ENCODE measurements at places on chromosomes 16 and 17. TPM values are rescaled to one million over a fixed set of nuclear protein-coding genes. Genes with fewer than 3 reads are reported as not detected.
A peak's percentile ranks its signal among the peaks of the same experiment; 100 is the strongest.

- DNase-seq = no peak
Observed at GRCh38 chr17:33927732-33928133, 327.4 kb upstream of the CCL2 start.

DNA sequence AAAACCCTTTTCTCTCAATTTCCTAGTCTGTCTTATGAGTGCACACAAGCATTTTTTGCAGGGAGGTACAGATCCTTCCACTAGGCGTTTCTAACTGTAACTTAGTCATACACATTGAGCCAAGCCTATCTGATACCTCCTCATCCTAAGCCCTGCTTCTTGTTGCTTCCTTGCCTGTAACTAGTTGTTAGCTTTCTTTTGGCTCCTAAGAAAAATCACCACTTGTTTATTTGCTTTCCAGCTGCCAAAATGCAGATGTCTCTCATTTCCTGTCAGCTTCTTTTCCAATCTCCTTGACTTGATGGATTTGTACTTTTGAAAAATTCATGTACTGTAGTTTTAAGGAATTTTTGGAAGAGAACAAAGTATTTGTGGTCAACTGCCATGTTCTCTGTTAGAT, 73.7 kb downstream of the TNRC6C start:
- DNase-seq = no peak

Gene ENDOV
- total RNA-seq = 13.2 TPM

- DNase-seq = no peak
Observed at GRCh38 chr17:65685110-65685509, 123.7 kb upstream of the AXIN2 start.

Gene QPRT
- total RNA-seq = 52.9 TPM

Gene FBXO39
- not detected for total RNA-seq

DNA sequence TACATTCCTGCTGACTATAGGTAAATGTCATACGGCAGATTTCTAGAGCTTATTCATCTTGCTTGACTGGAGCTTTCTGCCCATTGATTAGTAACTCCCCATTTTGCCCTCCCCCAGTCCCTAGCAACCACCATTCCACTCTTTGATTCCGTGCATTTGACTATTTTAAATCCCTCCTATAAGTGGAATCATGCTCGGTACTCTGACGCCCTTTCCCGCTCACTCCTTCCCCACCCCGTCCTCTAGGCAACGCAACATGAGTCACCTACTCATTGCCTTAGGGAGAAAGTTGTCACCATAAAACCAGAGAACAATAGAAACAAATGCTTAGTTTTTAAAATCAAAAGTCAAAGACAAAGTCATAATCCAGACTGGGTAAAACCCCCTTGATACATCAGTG, 45.5 kb upstream of the RBBP6 start:
- no peak for DNase-seq

DNA sequence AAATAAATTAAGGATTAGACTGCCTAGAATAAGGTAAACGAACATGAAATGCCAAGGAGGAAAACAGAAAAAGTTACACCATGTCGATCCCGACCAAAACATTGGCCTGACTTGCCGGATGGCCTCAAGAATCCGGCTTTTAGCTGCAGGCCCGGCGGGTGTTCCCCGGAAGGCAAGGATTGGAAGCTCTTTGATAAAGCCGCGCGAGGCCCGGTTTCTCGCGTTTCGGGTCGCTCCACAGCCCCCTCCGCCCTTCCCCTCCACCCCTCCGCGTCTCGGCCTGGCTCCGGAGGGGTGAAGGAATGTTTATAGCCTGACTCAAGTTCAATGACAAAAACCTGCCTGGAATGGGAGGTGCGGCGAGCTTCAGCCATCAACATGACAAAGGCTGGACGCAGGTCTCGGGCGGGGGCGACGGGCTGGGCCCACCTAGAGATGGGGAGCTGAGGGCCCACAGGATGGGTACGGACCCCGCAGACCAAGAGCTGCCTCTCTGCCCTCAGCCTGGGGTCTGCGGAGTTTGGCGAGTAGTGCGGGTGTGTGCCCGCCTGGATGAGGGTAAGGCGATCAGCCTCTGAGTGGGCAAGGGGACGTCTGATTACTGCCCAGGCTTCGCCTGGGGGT, 2.6 kb downstream of the PRAC1 start:
- peak; percentile 51 for DNase-seq

All from Peyer's patch (tissue), 4 donors.